ENCODE measurements at places on chromosomes 11 and 22. TPM values are rescaled to one million over a fixed set of nuclear protein-coding genes. Genes with fewer than 3 reads are reported as not detected.

- no peak for DNase-seq
Measured at GRCh38 chr11:115665175-115665821, 161.1 kb upstream of the CADM1 start.

GRCh38 chr11:124863826-124864165, 1.4 kb upstream of the ROBO3 start:
- no peak for DNase-seq

- peak; percentile 50 for DNase-seq
Measured at GRCh38 chr11:11620921-11621572, 758 bp downstream of the GALNT18 start.

DNA sequence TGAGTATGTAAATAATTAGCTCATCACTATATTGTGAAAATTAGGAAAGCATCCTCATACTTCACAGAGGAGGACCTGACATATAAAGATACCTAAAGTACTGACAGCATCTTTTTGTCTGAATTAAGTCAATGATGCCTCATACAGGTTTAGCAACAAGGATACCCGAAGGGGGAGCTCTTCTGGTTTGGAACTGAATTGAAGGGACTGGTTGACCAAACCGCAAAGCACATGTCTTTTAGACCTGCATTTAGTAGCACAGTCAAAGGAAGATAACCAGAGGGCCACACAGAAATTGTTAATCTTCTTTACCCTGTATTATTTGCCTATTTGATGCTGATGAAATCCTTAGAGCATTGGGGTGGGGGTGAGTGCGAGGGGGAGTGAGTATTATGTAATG, 12.9 kb upstream of the WT1 start:
- no peak for DNase-seq

DNA sequence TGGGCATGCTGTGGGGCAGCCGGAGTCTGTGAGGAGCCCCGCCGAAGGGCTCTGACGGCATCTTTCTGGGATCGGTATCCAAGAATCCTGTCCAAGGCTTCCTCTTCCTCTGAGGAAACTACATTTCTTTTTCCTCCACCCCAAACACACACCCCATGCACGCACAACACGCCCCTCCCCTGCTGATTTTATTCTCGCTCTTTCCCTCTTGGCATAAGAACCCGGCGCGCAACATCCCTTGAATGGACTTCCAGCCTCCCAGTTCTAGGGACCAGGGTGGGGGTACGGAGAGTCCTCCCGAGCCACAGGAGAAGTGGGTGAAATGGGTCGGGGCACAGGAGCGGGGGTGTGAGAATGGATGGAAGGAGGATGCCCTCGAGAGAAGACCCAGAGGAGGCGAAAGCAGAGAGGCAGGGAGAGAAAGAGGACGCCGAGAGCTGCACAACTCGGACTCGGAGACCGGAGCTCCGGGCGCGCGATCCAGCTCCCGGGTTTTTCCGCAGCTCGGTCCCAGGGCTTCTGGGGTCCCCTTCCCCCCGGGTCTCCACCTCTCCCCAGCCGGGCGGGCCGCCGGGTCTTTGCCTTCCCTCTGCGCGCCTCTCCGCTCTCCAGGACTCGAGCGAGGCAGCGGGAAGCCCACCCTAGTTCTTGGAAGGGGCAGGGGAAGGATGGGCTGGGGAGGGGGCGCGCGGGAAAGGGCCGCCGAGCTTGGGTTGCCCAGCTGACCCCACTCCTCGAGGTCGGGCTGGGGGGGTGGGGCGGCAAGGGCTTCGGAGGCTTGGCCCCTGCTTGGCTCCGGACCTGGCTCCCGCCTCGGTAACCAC, 1.5 kb upstream of the LARGE1 start:
- peak; percentile 70 for DNase-seq

- no peak for DNase-seq
Measured at GRCh38 chr11:86228269-86229038, 16.1 kb upstream of the EED start.

- DNase-seq: no peak
Measured at GRCh38 chr11:96373826-96374225, 15.9 kb downstream of the CCDC82 start.

- DNase-seq: no peak
Measured at GRCh38 chr11:95252586-95252985, 21.6 kb upstream of the SESN3 start.

DNA sequence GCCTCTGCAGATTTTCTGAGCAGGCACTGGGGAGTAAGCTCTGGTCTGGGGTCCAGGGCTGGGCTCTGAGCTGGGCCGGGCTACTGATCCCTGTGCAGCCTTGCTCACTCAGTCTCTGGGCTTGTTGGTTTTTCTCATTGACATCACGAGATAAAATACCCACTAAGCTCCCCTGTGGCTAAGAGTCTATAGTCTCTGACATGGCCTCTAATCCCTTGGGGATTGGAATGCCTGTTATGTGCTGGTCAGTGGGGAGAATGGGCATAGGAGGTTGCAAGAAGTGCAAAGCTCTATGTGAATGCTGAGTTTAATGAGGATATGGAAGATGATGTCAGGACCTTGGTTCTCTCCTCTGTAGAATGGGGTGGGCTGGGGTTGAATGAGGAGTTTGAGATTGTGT, 23.3 kb downstream of the ELF5 start:
- DNase-seq: no peak

GRCh38 chr11:31676280-31676982, 134.7 kb downstream of the PAX6 start:
- DNase-seq: no peak

DNA sequence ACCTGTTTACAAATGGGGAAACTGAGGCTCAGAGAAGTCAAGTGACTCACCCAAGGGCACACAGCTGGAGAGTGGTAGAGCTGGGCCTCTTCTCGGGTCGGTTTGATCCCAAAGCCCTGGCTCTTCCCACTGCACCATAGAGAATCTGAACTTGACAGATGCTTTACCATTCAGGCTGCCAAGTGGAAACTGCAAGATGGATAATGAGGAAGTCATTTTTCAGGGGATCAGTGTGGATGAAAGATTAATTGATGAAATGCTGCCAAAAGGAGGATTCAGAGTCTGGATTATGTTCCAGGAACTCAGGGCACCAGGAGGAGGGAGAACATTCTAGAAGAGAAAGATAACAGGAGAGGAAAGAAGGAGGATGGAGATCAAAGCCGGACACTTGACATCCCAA, 185.9 kb upstream of the ZBED5 start:
- DNase-seq: no peak

DNA sequence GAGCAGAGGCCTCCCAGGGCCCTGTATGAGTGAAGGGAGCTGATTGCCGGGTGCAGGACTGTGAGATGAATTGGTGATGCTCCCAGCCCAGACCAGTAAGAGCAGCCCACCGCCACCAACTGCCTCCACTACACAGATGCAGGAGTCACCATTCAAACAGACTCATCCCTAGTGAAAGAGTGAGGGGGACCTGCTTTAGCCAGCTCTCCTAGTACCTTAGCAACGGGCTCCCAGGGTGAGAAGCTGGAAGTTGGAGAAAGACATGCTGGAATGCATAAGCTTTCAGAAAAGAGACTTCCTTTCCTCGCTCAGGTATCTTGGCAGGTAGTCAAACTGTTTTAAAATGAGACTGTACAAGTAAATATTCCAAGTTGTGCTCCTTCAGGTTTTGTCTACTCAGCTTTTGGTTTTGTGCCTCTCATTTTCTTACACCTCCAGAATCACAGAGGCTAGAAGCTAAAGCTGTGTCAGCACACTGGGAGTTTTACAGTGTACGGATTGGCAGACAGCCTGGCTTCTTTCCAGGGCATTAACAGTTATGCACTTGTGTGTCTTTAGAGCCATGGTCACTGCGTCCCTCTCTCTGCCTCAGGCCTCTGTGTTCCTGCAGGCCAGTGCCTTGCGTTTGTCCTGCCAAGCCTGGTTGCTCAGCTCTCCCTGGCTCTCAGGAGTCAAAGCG, 146.2 kb downstream of the ATXN10 start:
- peak; percentile 30 for DNase-seq

- DNase-seq: no peak
Measured at GRCh38 chr11:122814401-122814800, 23.9 kb upstream of the CRTAM start.

DNA sequence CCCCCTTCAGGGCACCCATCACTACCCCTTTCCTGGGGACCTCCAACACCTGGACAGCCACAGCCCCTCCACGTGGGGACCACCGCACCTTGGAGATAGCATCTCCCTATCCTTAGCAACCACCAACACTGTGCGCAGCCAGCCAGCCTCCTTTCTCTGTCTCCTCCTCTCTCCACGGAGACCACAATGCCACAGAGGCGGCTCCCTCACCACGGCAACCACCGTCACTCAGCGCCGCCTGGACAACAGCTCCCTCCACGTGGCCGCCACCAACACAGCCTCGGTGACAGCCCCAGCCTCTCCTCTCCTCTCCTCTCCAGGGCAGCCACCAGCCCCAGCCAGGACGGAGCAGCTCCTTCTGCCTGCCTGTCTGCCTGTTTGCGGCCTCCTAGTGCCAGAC, 10.5 kb downstream of the ELFN2 start:
- no peak for DNase-seq

- DNase-seq: no peak
Measured at GRCh38 chr11:92852229-92852628, 117.2 kb upstream of the MTNR1B start.

DNA sequence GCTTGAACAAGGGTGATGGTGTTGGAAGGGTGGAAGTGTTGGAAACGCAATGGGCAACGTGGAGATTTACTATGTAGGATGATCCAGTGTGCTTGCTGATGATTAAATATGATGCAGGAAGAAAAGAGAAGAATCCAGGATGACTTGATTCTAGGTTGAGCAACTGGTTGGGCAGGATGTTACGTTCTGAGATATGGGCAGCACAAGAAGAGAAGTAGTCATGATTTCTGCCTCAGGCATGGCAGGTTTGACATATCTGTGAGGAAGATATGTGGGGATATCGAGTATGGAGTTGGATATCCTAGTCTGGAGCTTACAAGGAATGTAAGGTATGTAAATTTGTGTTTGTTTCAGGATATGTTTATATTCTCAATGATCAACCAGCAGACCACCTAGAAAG, 1.9 kb downstream of the OR52K1 start:
- no peak for DNase-seq

- peak; percentile 41 for DNase-seq
Measured at GRCh38 chr11:13963949-13964770, 1.6 kb downstream of the SPON1 start.

DNA sequence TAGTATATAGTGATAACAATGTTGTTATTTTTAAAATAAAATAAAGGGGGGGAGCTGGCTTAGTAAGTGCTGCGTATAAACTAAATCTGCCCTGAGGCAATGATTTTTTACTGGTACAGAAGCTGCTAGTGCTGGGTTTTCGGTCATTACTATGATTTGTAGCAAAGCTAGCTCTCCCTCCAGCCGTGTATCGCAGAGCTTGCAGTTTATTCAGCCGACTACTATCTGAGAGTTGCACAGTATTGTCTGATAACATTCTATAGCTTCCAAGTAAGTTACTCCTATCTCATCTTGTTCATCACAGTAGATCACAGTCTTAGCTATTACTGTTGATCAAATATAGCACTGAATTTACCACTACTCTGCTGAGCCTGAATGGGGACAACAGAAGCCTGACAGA, 805.5 kb upstream of the ARHGAP42 start:
- no peak for DNase-seq

- DNase-seq: no peak
Measured at GRCh38 chr22:46454504-46455269, 82.7 kb downstream of the CELSR1 start.

DNA sequence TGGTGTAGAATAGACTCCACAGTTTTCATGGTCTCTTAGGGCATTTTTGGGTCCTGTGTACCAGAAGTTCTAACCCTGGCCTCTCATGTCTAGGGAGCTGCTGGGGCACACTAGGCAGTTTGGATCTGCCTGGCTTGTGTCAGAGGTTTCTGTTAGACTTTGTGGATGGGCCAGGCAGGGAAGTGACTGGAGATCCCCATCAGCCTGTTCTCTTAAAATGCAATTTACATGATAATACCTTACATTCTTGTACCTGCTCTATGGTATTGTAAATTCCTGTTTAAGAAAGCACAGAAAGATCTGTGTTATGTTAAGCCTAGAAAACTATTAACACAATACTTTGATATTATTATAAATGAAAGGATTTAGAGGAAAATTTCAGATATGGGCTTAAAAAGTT, 104.0 kb downstream of the ARHGAP42 start:
- no peak for DNase-seq

DNA sequence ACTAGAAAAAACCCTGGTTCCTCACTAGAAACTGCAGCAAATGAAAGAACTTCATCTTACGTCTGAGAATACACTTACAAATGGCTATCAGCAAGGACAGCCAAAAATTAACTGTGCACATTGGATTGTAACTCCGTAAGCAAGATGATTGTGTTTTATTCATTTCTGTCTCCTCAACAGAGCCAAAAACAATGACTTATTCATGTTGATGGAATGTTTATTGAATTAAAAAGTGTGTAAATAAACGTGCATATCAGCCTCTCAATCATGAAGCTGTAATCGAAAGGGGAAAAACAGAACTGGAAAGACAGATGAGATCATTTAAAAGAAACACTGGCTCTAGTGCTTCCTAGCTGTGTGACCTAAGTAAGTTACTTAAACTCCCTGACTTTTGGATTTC, 307.5 kb upstream of the ZC3H12C start:
- no peak for DNase-seq

DNA sequence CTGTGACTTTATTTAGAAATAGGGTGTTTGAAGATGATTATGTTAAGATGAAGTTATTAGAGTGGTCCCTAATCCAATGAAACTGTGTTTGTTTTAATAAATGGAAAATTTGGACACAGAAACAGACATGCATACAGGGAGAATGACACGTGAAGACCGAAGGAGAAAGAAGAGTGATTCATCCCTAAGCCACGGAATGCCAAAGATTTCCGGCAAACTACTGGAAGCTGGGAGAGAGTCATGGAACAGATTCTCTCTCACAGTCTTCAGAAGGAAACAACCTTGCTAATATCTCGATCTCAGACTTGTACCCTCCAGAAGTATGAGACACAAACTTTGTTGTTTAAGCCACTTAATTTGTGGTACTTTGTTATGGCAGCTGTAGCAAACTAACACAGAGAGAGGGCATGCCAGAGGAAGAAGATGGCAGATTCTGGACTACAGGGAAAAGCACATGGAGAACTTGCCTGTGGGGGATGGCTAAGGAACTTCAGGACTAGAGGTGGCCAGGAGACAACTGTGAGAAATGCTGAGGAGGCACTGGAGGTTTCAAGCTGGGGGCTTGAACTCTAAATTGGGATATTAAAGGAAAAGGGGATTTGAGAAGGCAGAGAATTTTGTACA, 733.5 kb upstream of the CCDC90B start:
- DNase-seq: no peak

Gene TMEM45B
- not detected for total RNA-seq

Gene IPO7
- 129 TPM for total RNA-seq

Gene C22orf15
- not detected for total RNA-seq

Gene SHISAL1
- 0.15 TPM for total RNA-seq

Gene DEUP1
- total RNA-seq: not detected

Gene MRGPRX3
- total RNA-seq: not detected

Gene GRAP2
- total RNA-seq: 0.41 TPM

Gene GAL
- not detected for total RNA-seq
